ENCODE measurements at places on chromosomes 5 and 9. TPM values are rescaled to one million over a fixed set of nuclear protein-coding genes. Genes with fewer than 3 reads are reported as not detected.

DNA sequence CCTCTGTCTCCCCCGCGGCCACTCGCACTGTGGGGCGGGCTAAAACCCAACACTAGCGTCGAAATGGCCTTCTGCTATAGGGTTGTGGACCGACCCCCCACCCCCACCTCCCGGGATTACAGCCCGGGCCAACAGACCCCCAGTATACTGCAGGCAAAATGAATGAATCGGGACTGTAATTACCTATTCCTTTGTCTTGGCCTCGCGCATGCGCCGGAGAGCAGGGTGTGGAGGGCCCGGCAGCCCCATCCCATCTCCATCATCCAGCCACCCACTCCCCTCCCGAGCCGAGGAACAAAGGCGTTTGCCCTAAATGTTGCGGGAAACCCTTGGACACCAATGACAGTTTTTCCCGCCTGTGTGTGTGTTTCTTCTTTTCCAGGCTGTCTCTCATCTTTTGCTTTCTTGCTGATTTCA, 1.6 kb downstream of the BASP1 start:
- H3K4me1 ChIP-seq: peaks cover 3% of the 10 kb centered on the region
- no peaks in the 10 kb centered on the region for H3K36me3 ChIP-seq
- H3K27ac ChIP-seq: no peak overlapping the region
- no peak overlapping the region for H3K4me3 ChIP-seq
- DNase-seq: peak; percentile 77

DNA sequence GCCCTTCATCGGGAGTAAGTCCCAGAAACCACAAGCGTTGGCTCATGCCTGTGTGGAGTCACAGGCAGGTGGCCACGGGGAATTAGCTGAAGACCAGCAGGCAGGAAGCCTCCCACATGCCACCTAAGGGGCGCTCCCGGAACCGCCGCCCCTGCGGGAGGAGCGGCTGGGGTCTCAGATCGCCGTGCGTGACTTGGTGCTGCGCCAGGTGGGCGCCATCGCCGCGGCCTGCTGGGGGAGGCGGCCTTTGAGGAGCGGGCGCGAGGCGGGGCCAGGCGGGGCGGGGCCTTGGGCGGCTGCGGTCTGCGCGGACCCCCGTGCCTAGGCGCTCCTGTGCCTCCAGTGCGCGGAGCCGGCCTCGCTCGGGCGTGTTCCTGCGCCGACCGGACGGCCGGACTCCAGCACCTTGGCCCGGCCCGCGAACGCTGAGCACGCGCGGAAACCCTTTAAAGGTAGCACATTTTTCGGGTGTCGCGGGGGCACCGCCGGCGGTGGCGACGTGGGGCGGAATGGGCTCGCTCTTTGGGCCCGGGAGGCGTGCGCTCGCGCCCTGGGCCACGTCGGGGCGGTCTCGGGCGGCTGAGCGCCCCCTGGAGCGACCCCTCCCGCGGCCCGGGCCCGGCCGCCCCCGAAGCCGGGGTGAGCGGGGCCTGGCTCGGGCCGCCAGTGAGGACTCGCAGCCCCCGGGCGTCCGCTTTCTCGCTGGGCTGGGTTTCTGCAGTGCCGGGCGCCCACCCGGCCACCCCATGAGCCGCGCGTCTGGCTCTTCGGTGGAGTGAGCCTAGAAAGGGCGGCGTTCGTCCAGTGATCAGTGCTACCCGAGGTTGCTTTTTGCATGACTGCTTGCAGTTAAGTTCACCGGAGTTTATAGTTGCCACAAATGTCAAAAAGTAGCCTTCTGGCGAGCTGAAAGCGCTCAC, 24.5 kb downstream of the LECT2 start:
- no peak for DNase-seq
- peak overlapping the region; percentile 0 for H3K4me3 ChIP-seq
- no peak overlapping the region for H3K27ac ChIP-seq
- peaks cover 54% of the 10 kb centered on the region for H3K27me3 ChIP-seq

DNA sequence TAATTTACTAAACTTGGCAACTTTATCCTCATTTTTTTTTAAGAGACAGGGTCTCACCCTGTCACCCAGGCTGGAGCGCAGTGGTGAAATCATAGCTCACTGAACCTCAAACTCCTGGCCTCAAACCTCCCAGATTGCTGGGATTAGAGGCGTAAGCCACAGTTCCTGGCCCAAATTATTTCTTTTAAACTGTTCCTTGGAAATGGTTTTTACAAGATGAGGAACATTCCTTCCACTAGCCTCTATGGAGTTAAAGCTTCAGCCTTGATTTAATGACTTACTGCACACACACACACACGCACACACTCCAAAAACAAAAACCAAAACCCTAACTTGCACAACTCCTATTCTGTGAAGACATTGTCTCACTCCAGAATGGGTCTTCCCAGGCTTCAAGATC, 77.2 kb upstream of the TARS1 start:
- peaks cover 3% of the 10 kb centered on the region for H3K4me1 ChIP-seq
- no peak overlapping the region for H3K27ac ChIP-seq
- DNase-seq: no peak
- no peaks in the 10 kb centered on the region for H3K27me3 ChIP-seq
- no peak overlapping the region for H3K4me3 ChIP-seq
- H3K36me3 ChIP-seq: no peaks in the 10 kb centered on the region

Gene TLR4
- 32.7 TPM for total RNA-seq

- peaks cover 19% of the 10 kb centered on the region for H3K36me3 ChIP-seq
- no peak overlapping the region for H3K4me3 ChIP-seq
- H3K27ac ChIP-seq: no peak overlapping the region
- H3K4me1 ChIP-seq: no peaks in the 10 kb centered on the region
- DNase-seq: no peak
These were observed 2.4 kb downstream of the BBLN start for GRCh38 chr9:128162215-128163026.
